CD4-positive, alpha-beta memory T cell (primary cell): ENCODE measurements at places on chromosomes 7 and 10. TPM values are rescaled to one million over a fixed set of nuclear protein-coding genes. Genes with fewer than 3 reads are reported as not detected.

- no peak for DNase-seq
Observed at GRCh38 chr10:12597788-12598765, 248.7 kb downstream of the CAMK1D start.

GRCh38 chr10:13709931-13710650 lies 123.3 kb downstream of the PRPF18 start:
- no peak for DNase-seq

DNA sequence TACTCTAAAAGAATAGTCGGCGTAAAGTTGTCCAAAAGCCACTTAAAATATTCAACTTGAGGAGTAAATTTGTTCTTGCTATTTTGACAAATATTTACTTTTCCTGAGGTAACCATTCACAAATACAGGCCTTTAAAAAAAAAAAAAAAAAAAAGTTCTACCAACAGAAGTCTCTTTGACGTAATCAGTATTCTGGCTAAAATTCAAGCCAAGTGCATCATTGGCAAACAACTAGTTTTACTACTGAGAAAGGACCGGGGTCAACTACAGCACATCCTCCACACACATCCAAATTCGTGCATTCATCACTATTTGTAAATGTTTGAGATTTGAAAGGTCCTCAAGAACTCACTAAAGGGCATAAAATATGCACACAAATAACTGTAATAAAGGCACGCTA lies 2.0 kb downstream of the OAT start:
- no peak for DNase-seq

- no peak for DNase-seq
Observed at GRCh38 chr10:75294031-75294437, 58.3 kb upstream of the COMTD1 start.

GRCh38 chr10:4013651-4014121 lies 228.7 kb upstream of the KLF6 start:
- DNase-seq, result no peak

DNA sequence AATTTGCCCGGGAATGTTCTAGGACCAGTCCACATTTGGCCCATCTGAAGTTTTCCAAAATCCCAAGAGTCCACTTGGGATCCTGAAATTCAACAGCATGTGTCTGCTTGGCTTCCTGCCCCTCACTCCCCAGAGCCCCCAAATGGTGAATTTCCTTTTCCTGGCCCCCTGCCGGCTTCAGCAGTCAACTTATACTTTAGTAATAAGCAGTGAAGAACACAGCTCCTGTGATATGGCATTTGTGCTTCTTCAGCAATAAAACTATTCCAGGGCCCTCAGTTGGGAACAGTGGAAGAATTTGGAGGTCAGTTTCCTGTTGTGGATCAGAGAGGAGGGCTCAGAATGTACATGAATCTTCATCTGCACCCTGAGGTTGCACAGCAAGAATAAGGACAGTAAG lies 51.1 kb downstream of the PRF1 start:
- DNase-seq, result no peak

DNA sequence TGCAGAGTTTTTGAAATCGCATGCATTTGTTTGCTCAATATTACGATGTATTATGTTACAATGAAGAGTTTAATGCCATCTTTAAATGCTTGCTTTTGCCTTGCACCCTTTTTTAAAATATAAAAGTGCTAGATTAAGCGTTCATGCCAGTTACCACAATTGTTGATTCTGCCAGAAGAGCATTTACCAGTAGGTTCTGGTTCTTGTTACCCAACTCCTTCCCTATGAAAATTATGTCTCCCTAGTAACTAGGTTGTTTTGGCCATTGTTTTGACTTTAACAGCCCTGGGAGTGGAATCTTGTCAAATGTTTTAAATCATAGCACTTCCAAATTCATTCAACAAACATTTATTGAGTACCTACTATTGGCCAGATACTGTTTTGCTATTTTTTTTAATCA lies 32.8 kb upstream of the CDK14 start:
- no peak for DNase-seq

DNA sequence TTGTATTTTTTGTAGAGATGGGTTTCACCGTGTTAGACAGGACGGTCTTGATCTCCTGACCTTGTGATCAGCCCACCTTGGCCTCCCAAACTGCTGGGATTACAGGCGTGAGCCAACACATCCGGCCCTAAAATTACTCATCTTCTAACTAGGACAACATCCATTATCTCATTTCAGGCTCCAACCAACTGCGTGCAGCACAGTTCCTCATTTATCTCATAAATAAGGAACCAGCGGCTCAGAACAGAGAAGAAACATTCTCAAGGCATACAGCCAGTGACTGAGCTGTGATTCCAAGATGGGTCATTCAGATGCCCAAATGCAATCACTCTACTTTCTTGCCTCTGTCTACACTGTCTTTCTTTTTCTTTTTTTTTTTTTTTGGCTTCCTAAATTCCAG lies 356.1 kb downstream of the ELMO1 start:
- DNase-seq, result no peak

DNA sequence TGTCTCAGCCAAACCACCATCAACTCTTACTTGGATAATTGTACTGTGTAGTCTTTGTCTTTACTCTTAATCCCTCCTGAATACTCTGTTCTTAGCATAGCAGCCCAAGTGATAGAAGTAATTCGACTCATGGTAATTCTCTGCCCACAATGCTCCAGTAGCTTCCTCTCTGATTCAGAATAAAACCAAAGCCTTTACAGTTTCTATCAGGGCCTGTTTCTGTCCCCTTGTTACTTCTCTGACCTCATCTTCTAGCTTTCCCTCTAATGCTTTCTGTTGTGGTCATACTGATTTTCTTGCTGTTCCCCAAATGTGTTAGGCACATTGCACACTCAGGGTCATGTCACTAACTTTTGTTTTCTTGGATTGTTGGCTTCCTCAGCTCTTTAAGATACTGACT lies 8.0 kb downstream of the ZNF518A start:
- no peak for DNase-seq

DNA sequence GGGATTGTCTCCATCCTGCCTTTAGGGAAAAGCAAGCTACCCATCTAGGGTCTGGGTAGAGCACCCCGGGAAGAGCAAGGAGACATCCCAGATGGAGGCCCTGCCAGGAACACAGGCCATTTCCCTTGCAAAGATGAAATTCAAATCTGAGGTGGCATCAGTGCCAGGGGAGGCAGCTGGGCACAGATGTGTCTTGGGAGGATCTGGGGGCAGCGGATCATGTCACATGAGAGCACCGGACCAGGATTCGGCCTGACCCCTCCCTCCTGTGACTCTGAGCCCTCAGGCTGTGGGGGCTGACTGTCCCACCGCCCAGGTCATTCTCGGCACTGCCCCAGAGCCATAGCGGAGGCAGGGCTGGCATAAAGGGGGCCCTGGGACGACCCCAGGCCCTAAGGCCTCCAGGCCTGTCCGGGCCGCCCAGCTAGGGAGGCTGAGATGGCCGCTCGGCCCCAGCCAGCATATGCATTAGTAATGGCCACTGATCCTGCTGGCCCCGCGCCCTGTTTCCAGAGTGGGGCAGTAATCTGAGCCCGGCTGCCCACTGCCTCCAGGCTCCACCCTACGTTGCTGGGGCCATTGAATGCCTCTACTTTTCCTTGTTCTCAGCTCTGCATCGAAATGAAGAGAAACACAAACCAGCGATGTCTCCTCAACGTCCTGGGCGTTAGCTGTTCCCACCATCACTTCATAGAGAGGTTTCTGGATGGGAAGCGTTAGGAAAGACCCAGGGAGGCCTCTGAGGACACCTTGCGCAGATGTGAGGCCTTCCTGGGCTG lies 148.5 kb downstream of the UBE2H start:
- DNase-seq, result no peak

- no peak for DNase-seq
Observed at GRCh38 chr10:131727560-131727959, 173.2 kb upstream of the PPP2R2D start.

- peak; percentile 79 for DNase-seq
Observed at GRCh38 chr7:157490465-157490912, 153.7 kb downstream of the DNAJB6 start.

DNA sequence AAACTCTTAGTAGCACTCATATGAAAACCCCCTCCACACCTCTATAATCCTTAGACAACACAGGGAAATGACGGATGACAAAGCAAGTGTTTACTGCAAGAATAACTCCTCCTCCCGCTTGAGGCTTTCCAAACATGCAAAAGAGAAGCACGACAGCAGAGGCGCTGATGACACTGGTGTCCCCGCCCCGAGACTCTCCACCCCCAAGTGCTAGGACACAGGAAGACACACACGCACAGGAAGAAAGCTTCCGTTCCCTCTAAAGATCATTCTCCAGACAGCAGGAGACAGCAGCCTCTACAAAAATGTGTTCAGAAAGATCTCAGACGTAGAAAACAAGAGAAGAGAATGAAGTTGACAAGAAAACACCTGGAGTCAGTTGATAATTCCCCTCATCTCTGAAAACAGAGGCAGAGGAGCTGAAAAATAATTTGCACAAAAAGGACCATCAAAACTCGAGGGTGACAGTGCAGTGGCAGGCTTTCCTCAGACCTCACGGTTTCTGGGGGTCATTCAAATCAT lies 90.2 kb downstream of the DLG5 start:
- peak; percentile 93 for DNase-seq

GRCh38 chr7:29237489-29237888 lies 42.9 kb downstream of the CHN2 start:
- no peak for DNase-seq

DNA sequence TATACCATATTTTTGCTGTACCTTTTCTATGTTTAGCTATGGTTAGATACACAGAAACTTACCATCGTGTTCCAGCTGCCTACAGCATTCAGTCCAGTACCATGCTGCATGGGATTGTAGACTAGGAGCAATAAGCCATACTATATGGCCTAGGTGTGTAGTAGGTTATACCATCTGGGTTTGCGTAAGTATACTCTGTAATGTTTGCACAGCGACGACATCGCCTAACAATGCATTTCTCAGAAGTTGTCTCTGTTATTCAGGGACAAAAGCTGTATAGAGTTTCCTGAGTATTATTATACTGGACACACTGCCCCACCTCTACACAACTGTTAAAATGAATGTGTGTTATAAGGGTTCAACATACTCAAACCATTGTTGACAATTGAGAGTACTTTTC lies 93.8 kb upstream of the MKI67 start:
- no peak for DNase-seq

DNA sequence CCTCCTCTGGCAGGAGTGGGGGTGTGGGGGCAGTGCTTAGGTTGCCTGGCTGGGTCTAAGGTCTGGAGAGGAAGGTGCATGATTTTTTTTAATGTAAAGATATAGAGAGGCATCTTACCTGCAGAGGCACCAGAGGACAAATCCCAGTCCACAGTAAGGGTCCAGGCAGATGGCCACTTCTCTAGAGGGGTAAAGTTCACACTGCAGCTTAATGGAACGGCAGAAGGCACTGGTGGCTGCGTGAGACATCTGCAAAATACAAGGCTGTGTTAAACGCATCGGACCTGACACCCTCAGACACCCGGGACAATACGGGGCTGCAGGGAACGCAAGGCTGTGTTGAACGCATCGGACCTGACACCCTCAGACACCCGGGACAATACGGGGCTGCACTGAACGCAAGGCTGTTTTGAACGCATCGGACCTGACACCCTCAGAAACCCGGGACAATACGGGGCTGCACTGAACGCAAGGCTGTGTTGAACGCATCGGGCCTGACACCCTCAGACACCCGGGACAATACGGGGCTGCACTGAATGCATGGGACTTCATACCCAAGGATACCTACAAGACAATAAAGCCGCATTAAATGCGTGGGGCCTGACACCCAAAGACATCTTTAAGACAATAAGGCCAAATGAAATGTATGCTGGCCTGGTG lies 206.0 kb downstream of the ZMYND11 start:
- no peak for DNase-seq

DNA sequence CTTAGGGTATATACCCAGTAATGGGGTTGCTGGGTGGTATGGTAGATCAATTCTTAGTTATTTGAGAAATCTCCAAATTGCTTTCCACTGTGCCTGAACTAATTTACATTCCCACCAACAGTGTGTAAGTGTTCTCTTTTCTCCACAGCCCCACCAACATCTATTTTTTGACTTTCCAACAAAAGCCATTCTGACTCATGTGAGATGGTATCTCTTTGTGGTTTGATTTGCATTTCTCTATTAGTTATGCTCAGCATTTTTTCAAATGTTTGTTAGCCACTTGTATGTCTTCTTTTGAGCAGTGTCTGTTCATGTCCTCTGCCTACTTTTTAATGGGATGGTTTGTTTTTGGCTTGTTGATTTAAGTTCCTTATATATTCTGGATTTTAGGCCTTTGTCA lies 66.4 kb downstream of the MGAM2 start:
- DNase-seq, result no peak

- DNase-seq, result no peak
Observed at GRCh38 chr7:36132012-36132411, 21.0 kb upstream of the EEPD1 start.

- peak; percentile 76 for DNase-seq
Observed at GRCh38 chr7:128883622-128884448, 21.2 kb downstream of the ATP6V1F start.

GRCh38 chr7:43646603-43647338 lies 63.9 kb downstream of the STK17A start:
- no peak for DNase-seq

DNA sequence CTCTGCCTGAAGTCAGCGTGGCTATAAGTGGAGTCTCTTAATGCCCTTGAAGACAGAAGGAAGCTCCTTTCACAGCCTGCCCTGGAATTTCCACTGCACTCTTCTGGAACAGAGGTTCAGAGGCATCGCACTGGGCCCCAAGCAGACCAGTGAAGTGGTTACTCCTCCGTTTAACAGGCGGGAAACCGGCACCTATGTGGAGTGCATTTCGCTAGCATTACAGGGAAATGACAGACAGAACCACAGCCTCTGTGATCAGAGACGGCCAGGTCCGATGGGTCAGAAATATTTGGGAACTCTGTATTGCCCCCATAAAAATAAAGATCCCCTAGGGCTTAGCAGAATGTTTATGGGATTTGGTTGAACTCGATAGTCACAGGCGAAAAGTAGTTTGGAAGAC lies 406.9 kb upstream of the PRKCQ start:
- DNase-seq, result no peak

DNA sequence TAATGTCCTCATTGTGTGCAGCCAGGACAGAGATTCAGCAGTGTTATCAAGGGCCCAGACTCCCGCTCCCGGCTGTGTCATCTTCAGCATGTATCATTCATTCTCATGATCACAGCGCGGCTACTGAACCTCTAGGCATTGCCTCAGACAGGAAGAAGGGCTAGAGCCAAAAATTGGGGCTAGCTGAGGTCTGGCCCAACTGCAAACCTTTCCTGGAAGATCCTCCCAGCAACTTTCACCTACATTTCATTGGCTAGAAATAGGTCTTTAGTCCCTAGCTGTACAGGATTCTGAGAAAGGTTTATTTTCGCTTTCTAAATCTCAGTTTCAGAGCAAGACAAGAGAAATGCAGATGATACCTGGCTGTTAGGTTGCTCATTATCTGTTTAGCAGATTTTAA lies 81.9 kb downstream of the CREM start:
- DNase-seq, result peak; percentile 56

- no peak for DNase-seq
Observed at GRCh38 chr7:123916240-123916724, 8.8 kb upstream of the SPAM1 start.

The HOXA6 gene
- total RNA-seq, result not detected

The FGF8 gene
- not detected for total RNA-seq

The ZNF853 gene
- total RNA-seq, result 2.2 TPM

The HABP2 gene
- not detected for total RNA-seq

The NOBOX gene
- not detected for total RNA-seq

The PLXNA4 gene
- total RNA-seq, result 0.06 TPM

The GPER1 gene
- not detected for total RNA-seq

The PDE1C gene
- not detected for total RNA-seq

The PKD2L1 gene
- total RNA-seq, result not detected

The NEUROD6 gene
- not detected for total RNA-seq

The OR9A2 gene
- total RNA-seq, result not detected

The GDF2 gene
- total RNA-seq, result not detected

The PAX4 gene
- not detected for total RNA-seq

The AOAH gene
- total RNA-seq, result 4.5 TPM
